Aorta (tissue), 5 donors: ENCODE measurements at places on chromosomes 6 and 20. TPM values are rescaled to one million over a fixed set of nuclear protein-coding genes. Genes with fewer than 3 reads are reported as not detected.

DNA sequence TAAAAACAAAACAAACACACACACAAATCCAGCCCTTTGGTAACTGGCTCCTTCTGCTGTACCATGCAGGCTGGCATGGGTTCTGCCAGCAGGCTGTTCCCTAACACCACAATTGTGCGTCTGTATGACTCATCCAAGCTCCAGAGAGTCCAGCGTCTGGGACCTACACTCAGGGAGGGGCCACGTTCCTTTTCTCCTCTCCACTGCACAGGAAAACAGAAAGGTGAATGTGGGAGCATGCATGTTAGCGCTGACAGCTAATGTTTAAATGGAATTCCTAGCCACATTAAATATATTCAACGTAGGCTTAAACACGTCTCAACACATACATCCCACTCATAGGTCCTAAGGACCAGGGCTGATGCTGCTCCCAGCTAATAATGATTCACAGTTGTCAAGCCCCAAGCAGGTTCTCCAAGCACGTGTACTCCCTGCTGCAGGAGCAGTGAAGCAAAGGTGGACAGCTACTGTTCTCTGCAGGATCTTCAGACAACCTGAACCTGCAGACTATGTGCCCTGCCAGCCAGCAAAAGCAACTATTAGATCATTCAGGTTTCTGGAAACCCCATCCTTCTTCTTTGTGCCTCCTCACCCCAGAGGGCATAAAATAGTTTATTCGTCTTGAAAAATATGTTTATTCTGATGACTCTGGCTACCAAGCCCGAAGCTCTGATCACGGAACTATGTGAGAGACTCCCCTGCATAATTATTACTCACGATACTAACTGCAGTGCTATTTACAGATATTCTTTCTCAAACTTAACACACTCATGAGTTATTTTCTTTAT, 20.9 kb downstream of the MAP1LC3A start:
- no peaks in the 10 kb centered on the region for H3K27me3 ChIP-seq
- no peak overlapping the region for H3K4me3 ChIP-seq
- no peak overlapping the region for H3K27ac ChIP-seq
- no peaks in the 10 kb centered on the region for H3K4me1 ChIP-seq
- DNase-seq, result no peak

DNA sequence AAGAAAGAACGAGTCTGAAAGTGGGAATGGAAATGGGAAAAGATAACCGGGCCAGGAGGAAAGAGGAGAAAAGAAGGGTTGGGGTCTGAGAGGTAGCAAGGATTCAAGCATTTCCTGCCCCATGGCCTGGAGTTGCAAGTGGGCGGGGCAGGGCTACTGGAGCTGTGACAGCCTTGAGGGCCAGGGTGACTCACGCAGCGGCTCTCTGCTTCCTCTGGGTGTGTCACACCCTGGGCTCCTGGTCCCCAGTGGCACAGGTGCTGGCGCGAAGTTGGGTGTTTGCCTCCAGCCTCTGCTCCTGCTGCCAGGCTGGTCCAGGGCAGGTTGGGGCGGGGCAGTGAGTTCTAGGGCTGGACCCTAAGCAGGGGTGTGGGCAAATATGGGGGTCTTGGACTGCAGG, 3.3 kb upstream of the ULBP3 start:
- H3K27me3 ChIP-seq, result no peaks in the 10 kb centered on the region
- no peaks in the 10 kb centered on the region for H3K4me1 ChIP-seq
- H3K36me3 ChIP-seq, result no peaks in the 10 kb centered on the region

The SLC17A1 gene
- not detected for total RNA-seq

DNA sequence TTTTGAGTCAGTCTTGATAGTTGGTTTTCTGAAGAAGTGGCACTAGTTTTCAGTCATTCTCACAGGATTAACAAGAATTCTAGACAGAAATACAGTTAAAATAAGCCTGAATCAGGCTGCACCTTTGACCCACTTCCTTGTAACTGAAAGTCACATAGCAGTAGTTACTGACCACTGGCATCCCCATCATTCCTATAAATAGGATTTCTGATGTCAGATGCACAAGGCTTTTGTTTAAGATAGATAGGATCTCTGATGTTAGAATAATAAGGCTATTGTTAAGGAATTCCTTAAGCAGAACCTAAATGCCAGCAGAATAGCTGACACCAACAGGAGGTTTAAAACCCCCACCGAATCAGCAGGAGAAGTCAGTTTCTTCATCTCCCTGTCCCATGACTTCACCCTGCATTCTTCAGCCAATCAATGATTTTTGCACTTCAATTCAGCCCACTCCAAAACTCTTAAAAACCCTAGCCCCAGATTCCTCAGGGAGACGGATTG, 30.6 kb upstream of the ZBTB24 start:
- H3K27ac ChIP-seq, result no peak overlapping the region
- no peaks in the 10 kb centered on the region for H3K27me3 ChIP-seq
- H3K4me1 ChIP-seq, result no peaks in the 10 kb centered on the region
- no peaks in the 10 kb centered on the region for H3K36me3 ChIP-seq

The ERVFRD-1 gene
- 0.12 TPM for total RNA-seq

The SYCP2 gene
- 2.4 TPM for total RNA-seq
